ENCODE measurements at places on chromosomes 16 and 17. TPM values are rescaled to one million over a fixed set of nuclear protein-coding genes. Genes with fewer than 3 reads are reported as not detected.

DNA sequence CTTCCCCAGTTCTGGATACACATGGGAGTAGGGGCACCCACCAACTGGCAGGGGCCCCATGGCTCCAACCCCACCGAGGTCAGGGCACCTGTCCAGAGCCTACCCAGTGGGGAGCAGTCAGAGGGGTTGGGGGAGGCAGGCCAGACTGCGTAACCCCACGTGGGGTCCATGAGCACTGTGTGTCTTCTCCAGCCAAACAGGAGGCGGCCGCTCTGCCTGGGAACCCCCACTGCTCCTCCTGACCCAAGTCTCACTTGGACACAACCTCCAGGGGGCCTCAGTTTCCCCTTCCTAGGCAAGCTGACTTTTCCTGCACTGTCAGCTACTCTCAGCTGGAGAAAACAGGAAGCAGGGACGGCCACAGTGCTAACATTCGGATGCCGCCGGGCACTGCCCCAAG is 7.5 kb downstream of the ZNF469 start:
- H3K27me3 ChIP-seq = no peaks in the 10 kb centered on the region
- H3K4me3 ChIP-seq = no peak overlapping the region
- no peaks in the 10 kb centered on the region for H3K36me3 ChIP-seq
- H3K27ac ChIP-seq = no peak overlapping the region
- no peak for DNase-seq

DNA sequence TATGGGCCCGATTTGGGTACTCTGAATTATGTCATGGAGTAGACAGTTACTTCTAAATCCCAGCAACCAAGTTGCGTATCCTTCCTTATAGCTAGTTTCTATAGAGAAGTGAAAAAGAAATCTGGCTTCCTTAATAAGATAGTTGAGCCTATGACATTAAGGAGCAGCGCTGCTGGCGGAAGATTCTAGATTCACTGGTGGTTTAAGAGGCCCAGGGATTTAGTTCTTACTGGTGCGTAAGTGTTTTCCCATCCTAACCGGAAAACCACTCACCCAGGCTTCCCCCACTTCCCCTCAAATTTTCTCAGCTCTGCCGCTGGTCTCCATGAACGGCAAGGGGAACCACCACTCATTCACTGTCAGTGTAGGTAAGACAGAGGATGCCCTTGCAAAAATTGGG is 230.4 kb downstream of the CPPED1 start:
- H3K4me3 ChIP-seq = no peak overlapping the region
- peaks cover 2% of the 10 kb centered on the region for H3K36me3 ChIP-seq
- H3K27me3 ChIP-seq = no peaks in the 10 kb centered on the region
- DNase-seq = peak; percentile 11
- H3K4me1 ChIP-seq = no peaks in the 10 kb centered on the region
- no peak overlapping the region for H3K27ac ChIP-seq

DNA sequence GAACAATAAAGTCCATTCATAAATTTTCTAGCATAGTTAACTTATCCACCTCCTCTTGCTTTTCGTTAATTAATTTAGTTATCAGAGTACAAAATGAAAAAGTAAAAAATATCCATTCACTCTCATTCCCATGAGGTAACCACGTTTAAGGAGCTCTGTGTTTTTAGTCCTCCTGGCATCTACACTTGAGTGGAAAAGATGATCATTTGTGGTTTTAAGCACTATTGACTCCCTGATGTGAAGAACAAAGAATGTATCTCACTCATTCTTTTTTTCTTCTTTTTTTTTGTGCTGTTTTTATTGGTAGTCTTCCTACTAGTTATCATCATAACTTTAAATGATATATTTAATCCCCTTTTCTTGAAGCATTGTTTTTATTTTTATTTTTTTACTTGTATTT is 26.1 kb downstream of the QPRT start:
- no peak for DNase-seq
- H3K4me1 ChIP-seq = no peaks in the 10 kb centered on the region
- no peak overlapping the region for H3K27ac ChIP-seq
- H3K4me3 ChIP-seq = no peak overlapping the region
- no peaks in the 10 kb centered on the region for H3K36me3 ChIP-seq

The CLDN6 gene
- not detected for polyA plus RNA-seq

The RHBDL1 gene
- 2.2 TPM for polyA plus RNA-seq

The DBF4B gene
- polyA plus RNA-seq = 2.8 TPM

All from lung (tissue), 17 donors.